ENCODE measurements at places on chromosomes 6 and 20. TPM values are rescaled to one million over a fixed set of nuclear protein-coding genes. Genes with fewer than 3 reads are reported as not detected.

DNA sequence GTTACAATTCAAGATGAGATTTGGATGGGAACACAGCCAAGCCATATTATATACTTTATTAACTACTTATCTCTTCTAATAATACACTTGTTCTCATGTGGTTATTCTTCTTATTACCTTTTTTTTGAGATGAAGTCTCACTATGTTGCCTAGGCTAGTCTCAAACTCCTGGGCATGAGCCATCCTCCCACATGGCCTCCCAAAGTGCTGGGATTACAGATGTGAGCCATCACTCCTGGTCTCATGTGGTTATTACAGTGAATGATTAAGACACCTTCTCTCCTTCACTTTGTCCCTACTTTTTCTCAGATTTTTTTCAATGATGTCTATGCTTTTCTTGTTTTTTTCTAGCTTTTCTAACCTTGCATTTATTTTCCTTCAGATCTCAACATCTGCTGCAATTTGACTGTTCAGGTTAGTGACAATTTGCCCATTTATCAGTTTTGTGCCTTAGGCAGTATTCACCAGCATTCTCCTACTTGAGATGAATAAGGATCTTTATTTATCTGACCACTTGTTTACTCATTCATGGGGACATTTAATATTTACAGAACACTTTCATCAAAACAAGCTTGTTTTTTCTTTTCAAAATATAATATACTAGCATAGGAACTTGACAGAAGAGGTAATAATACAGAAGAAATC is 105.7 kb downstream of the SLC16A10 start:
- DNase-seq = no peak

DNA sequence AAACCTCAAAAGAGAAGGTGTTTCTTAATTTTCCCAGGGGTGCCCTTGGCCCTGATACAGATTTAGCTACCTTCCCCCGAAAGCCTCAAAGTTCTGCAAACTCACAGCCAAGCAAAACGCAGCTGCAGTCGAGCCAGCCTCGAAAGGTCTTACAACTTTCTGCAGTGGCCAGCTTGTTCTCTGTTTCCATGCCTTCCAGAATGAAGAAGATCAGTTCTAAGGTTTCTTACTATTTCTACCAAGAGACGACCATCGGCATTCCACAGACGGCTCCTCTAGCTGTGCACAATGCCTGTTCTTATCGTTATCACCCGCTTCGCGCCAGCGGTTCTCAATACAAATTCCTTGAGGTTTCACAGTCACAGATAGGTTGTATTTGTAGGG is 28.5 kb upstream of the CCR6 start:
- no peak for DNase-seq

- DNase-seq = no peak
Observed at GRCh38 chr6:125444006-125444923, 142.5 kb upstream of the HDDC2 start.

DNA sequence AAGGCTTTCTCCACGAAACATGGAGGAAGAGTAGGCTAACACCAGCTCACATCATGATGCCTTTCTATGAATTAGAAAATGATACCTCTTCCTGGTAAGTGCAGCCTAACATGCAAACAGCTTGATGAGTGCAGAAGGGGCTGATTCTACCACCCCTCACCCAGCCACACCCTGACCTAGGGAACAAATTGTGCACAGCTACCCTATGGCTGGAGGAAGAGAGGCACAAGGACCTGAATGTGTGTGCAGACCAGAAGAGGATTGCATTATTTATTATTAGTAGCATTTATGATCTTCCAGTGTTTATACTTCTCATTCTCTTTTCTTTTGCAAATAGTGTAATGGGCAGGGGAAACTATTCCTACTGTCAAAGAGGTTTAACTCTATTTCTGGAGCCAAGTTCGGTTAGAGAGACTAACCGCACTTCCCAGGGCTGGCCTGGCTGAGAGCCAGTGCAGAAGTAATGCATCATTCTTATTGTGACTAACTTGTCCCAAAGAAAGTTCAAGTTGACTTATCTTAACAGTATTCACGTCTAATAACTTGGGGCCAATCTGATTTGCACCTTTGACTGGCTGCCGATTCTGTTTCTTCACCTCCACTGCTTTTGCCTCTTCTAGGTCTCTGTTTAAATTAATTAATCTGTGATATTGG is 237.5 kb downstream of the CD83 start:
- no peak for DNase-seq

- no peak for DNase-seq
Observed at GRCh38 chr20:53328961-53329360, 264.7 kb downstream of the ZNF217 start.

DNA sequence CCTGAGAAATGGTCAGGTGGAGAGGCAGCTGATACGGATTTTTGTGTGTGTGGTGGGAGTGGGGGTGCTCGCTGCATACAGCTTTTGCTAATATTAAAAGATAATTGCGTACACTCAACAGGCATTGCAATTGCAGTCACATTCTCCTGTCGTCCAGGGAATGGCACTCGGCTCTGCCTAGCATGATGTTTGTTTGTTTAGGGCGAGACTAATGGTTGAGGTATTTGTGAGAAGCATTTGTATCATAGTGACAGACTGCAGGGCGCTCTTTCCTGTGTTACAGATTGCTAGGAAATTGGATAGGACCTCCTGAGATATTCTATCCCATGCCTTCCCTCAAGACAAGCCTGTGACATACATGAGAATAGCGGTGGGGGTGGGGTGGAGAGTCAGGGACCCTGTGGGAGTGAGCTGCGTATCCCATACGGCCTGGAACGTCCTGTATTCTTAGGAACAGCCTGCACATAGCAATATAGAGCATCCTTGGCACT is 207.4 kb downstream of the SOX4 start:
- DNase-seq = no peak

- DNase-seq = no peak
Observed at GRCh38 chr20:35347011-35347410, 54.8 kb upstream of the FAM83C start.

- no peak for DNase-seq
Observed at GRCh38 chr6:10210052-10210451, 204.8 kb downstream of the TFAP2A start.

DNA sequence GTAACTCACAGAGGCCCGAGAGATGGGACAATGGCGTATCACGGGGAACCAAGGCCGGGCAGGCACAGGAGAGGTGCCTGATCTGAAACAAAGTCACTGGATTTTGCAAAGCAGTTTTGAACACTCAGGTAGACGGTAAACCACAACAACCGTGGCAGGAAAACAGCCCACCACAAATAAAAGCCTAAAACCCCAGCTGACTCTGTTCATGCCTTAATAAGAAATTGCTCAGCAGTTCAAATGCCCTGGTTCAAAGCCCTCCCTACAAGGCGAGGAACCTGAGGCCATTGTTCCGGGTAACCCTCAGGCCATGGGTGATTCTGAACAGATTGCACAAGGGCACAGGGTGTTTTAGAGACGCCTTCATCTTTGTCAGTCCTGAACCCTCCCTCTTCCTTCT is 114.2 kb downstream of the MAP3K7 start:
- no peak for DNase-seq

DNA sequence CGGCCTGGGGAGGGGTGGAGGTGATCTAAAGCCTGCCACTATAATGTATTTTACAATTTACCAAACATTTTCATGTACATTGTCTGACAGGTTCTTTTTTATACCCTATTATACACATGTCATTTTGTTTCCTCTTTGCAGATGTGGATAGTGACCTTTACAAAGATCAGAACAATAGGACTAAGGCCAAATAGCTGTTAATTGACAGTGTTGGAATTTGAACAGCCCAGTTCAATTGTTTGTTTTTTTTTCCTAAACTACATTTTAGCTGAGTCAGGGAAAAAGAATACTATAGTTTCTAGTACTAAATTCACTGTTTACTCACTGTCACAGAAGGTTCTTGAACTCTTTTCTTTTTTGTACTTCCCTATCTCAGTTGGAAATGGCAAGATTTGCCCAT is 40.2 kb downstream of the PGM3 start:
- no peak for DNase-seq

DNA sequence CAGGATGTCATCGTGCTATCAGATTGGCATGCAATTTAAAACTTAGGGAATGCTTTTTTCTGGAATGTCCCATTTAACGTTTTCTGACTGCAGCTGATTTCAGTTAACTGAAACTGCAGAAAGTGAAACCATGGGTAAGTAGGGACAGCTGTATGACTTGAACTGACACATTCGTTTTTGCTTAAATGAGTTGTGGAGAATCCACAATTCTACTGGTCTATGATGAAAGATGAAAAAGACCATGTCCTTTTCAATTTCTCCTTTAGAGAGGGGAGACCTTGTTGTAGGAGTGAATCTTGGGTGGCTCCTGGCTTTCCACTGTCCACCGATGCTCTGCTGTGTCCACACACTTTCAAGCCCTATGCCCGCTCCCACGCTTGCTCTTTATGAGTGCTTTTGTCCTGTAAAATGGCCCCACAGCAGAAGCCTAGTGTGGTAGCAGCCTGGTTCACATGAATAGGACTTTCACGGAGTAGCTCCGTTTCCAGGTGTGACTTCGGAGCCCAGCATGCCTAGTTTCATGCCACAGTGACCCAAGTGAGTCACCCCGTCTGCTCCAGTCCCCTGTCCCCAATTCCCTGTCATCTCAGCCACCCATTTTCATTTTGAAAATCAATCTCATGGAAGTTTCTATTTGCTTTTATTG is 21.9 kb downstream of the DYNLT1 start:
- DNase-seq = no peak

DNA sequence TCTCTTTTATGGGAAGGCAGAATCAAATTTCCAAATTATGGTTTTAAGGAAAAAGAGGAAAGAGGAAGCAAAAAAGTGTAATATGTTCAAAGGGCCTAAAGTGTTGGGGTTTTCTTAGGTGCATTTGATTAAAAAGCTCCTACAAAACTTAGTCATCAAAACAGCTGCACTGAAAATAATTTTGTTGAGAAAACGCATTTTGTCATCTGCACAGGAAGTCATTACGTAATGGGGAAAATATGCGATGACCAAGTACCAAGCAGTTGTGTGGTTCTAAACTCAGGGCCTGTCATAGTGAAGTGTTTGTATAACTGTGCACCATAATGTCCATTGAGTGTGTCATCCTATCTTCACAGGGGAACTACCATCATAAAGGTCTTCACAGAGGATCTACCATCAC is 15.6 kb downstream of the HAO1 start:
- DNase-seq = no peak

DNA sequence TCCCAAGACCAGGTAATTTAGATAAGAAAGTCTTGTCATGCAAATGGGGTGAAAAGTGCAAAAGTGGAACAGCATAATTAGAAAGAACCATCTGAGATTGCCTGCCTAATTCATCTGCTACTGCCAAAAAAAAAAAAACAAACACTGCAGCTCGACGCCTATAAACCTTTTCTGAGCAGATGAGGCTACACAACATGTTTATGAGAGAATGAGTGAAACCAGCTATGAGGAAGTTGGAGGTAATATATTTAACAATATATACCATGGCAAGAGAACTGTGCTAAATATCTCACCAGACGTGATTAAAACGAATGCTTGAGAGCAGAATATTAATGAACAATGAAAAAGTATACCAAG is 50.0 kb downstream of the LAMA4 start:
- no peak for DNase-seq

DNA sequence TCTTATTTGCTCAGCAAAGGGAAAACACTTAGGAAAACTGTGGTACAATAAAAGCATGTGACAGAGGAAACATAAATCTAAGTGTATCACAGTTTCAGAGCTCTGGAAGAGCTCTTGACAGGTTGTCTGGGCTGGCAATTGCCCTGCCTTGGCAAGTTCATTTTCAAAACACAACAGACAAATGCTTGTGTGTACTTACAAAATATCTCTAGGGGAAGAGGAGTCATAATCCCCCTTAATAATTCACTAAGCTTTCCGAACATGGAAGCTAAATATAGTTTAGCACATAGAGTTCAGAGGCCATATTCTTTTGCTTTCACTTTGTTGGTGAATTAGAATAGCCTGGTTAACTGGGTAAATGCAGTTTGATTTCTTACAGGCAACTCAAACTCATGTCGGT is 211.6 kb upstream of the THEMIS start:
- DNase-seq = no peak

- no peak for DNase-seq
Observed at GRCh38 chr6:144782634-144783033, 497.5 kb downstream of the UTRN start.

DNA sequence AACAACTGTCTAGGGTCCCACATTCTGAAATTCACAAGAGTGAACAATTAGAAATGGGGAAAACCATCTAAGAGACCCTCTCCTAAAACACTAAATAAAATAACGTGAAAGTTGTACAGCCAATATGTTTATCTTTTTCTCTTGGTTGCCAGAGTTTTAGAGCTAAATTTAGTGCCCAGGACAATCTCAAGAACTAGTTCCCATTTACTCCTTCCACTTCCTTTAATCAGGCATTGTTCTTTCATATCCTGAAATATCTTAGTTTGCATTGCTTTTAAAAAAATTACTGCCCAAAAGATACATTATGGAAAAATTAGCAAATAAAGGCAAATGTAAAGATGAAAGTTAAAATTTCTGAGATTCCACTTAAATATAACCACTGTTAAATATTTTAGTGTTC is 33.1 kb upstream of the UBR2 start:
- no peak for DNase-seq

GRCh38 chr20:9027626-9028025 is 41.3 kb upstream of the PLCB4 start:
- no peak for DNase-seq

GRCh38 chr20:17810847-17811627 is 111.3 kb downstream of the BANF2 start:
- DNase-seq = no peak

DNA sequence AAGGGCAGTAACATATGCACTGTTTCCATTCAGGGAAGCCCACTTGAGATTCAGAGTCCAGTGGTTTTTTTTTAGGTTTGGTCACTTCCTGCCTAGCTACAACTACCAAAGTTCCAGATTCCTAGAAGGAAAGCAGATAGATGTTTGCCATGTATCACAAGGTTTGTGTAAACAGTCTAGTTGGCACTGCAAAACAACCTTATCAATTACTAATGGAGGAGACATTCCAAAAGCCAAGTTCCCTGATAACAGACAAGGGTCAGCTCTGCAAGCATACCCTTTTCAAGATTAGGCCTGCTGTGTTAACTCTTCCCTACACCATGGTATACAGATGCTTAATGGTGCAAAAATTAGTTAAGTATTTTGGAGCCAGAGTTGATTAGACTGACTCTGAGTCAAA is 141.3 kb upstream of the GLP1R start:
- DNase-seq = no peak

DNA sequence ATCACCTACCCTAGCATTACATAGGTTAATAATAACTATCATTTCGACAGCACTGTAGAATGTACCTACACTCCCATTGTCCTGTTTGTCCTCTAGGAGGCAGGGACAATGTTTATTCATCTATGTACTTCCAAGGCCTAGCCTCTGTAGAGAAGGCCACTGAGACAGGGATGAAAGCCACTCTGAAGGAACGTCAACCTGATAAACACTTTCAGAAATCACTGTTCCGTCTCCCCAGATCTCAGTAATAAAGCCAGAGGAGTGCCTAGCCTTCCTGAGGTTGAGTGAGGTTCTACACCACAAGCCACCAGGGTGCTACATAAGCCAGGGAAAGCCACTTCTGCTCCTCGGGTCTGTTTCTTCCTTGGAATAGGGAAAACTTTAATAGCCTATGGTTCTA is 44.8 kb downstream of the POPDC3 start:
- no peak for DNase-seq

The SRC gene
- 48.4 TPM for polyA plus RNA-seq

The MSH5 gene
- 13.1 TPM for polyA plus RNA-seq

The ARFGEF3 gene
- 4.8 TPM for polyA plus RNA-seq

The SPATA2 gene
- polyA plus RNA-seq = 11.6 TPM

The GSTA2 gene
- 0.60 TPM for polyA plus RNA-seq

The SYNCRIP gene
- 189 TPM for polyA plus RNA-seq

The EYA4 gene
- polyA plus RNA-seq = 18.7 TPM

The TUBB1 gene
- 2.4 TPM for polyA plus RNA-seq

The SLC4A11 gene
- polyA plus RNA-seq = 2.1 TPM

The PGC gene
- polyA plus RNA-seq = not detected
